ENCODE measurements at places on chromosomes 2 and 18.
A peak's percentile ranks its signal among the peaks of the same experiment; 100 is the strongest.

- DNase-seq: no peak
These were observed 188.6 kb upstream of the SH3BP4 start for GRCh38 chr2:234763002-234763873.

- DNase-seq: peak; percentile 59
These were observed 135.0 kb upstream of the ZNF804A start for GRCh38 chr2:184463102-184463865.

DNA sequence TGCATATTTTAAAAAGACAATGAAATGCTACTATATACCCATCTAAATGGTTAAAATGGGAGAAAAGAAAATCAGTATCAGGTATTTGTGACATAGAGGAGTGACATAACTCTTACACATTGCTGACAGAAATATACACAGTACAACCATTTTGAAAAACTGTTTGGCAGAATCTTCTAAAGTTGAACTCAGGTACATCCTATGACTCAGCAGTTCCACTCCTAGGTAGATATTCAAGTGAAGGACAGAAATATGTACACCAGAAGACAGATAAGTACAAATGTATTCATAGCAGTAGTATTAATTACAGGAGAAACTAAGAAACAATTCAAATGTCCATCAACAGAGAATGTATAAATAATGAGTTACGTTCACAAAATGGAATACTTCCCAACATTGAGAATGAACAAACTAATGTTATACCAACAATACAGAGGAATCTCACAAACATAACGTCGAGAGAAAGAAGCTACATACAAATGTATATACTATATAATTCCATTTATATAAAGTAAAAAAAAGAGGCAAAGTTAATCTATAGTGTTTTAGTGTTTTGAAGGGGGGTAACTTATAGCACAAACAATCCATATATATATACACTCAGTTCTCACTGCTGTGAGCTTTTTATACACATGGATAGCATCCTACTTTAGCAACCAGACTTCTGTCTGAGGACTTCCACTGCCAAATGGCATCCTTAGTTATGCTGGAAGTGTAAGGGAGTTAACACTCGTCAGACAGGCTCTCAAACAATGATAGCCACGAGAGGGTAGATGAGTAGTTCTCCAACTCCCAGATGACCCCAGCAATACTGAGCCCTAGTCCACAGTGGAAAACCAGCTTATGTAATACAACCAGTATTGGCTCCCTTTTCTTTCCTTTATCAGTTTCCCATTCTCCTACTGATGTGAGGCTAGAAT is 172.5 kb downstream of the NBAS start:
- no peak for DNase-seq

DNA sequence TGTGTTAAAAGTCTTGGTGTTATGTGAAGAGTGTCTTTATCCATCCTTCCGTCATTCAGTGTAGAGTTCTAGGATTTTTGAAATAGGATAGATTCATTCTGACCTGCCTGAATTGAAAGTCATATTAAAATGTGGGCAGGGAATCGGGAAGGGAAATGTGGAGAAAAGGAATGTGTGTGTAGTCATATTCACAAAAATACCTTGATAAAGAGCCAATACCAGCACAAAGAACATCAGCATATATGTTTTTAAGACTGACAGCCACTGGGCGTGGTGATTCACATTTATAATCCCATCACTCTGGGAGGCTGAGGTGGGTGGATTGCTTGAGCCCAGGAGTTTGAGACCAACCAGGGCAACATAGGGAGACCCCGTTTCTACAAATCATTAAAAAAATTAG is 188.1 kb downstream of the CAMKMT start:
- DNase-seq: no peak

DNA sequence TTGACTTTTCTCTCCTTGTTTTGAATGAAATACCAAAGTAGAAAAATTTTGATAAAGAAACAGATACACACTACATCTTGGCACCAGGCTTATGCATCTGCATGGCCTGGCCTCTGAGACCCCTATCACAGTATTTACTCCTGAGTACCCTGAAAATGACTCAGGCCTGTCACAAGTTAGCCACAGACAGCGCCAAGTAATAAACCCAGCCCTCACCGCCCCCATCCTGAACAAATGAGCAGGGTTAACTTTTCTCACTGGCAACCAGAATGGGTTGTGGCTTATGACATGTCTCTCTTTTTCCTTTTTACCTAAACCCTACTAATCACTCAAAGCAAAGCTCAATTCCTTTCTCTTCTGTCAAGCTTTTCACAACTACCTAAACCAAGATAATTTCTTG is 35.3 kb downstream of the SPRED2 start:
- no peak for DNase-seq

DNA sequence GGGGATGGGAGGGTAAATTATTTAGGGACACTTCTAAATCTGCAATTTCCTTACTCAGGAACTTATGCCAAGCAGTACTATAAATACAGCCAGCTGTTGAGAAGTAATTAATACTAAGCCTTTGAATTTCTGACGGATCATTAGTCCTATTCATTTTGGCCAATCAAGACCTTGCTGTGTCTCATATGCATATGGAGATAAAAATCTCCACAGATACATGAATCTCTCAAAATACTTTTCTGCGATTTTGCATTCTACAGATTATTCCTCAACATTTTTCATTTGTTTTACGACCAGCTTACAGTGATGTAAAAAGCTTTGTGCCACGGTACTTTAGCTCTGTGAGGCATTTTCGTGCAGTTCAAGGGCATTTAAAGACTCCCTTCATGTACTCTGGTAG is 16.7 kb downstream of the LANCL1 start:
- no peak for DNase-seq

GRCh38 chr2:169221745-169222369 is 140.5 kb downstream of the LRP2 start:
- no peak for DNase-seq

DNA sequence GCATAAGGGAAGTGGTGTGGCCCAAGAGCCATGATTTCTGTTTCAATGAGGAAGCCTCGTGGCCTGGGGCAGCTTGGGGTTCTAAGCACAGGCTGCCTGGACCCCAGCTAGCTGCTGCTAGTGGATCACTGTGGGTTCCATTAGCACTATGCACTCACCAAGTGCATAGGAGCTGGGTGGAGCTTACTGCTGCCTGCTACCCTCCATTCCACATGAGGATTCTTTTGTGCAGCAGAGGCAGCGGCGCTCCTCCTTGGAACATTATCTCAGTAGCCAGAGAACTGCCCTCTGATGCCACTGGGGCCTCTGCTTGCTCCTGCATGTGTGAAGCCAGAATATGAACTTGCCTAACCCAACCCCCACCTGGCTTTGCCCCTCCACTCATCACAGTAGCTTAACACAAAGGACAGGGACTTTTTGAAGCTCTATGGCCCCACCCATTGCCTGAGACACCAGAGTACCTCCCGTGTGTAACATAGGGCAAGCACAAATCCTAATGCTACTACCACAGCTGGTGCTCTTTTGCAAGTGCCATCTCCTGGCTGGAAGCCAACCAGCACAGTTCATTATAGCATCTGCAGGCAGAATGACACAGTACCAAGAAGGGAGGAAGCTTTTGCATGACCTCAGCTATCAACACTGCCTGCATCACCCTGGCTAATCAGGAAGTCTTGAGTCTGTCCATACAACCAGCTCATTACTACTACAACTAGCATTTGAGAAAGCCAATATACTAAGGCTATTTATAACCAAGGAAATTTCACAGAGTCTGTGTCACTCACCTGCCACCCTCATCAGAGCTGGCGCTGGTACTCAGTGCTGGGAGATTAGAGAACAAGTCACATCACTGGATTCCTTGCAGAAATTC is 297.0 kb upstream of the GULP1 start:
- no peak for DNase-seq

- DNase-seq: no peak
These were observed 174.4 kb downstream of the TMEM18 start for GRCh38 chr2:502831-503230.

- DNase-seq: no peak
These were observed 102.9 kb upstream of the RAB6C start for GRCh38 chr2:129876541-129876940.

DNA sequence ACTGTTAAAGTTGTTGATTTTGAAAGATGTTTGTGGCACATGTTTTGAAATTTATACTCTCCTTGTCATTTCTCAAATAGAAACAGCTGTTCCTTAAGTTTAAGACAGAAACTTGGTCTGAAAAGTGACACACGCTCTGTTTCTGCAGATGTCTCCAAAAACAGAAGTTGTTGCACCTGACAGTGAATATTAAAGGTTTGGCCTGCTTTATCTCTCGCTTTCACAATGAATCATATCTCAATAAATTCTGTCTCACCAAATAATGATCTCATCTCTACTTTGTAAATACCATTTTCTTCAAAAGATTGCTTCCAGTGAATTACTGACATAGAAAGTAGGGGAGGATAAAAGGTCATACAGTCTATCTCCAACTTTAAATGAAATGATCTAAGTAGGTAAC is 294.9 kb upstream of the SYT4 start:
- no peak for DNase-seq

GRCh38 chr2:215615803-215616174 is 179.9 kb upstream of the FN1 start:
- no peak for DNase-seq

DNA sequence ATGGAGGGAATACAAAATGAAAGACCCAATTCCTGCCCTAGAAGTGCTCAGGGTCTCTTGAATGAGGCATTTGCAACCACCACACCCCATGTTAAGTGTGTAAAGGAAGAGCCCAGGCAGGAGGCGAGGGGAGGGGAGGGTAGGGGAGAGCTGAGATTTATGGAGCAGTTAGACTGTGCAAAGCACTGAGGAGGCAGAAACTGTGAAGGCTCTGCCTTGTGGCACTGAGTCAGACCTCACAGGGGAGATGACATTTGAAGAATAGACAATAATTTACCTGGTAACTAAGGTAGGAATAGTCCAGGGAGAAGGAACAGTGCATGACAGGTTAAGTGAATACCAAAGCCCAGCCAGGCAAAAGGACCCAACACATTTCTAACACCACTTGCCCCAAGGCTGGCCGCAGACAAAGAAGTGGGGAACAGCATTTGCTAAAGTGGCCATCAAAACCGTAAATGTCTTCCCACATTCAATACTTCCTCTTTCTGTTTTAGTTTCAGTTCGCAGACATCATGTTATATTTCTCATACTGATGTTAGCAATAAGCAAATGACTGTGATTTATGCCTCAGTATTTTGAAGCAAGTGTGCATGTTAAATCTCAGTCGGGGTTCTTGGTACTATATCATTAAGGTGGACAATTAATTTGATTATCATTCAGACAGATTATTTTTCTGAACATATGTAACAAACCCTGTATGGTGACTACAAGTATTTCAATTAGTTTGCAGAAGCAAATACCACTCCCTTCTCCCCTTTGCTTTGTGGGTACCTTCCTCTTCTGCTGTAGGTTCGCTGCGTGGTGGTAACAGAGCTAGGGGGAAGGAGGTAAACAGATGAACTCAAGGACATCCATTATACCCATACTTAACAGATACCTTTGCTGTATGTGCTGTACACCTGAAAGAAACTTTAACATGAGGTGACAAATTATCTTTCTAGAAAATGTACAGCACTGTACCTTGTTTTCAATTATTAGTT is 27.5 kb downstream of the CDH20 start:
- peak; percentile 2 for DNase-seq

DNA sequence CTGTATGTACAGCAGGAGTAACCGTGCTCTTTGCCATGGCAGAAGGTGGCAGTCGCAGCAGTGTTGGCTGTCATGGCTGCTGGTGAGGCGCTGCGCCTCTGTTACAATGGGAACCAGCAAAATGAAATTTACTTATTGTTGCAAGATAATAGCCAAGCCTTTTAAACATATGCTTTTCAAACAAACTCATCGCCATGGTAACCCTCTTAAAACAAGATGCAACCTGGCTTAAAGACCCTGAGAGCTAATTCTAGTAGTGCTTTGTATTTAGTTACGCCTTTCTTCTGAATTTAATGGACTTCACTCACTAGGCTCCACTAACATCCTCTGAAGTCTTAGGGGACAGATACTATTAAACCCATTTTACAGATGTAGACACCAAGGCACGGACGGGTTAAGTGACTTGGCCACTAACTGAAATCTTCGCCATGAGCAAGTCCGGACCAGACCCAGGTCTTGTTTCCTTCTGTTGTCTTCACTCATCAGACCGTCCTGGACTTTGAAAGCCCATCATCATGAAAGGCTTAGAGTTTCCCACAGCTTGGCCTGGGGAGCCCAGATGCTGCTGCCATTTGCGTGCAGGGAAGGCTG is 111.6 kb upstream of the ODC1 start:
- no peak for DNase-seq

DNA sequence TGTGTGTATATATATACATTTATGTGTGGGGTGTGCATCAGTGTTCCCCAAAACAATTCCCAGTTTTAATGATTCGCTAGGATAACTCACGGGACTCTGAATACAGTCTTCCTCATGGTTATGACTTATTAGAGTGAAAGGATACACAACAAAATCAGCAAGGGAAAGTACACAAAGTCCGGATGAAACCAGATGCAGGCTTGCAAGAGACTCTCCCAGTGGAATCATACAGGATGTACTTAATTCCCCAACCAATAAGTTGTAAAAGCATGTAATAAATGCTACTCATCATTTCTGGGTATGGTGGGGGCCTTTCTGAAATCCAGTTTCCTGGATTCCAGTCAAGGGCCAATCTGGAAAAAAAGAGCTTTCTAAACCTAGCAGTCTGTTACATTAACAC is 654.1 kb upstream of the SYT4 start:
- no peak for DNase-seq

GRCh38 chr2:172804423-172804822 is 68.8 kb downstream of the RAPGEF4 start:
- DNase-seq: no peak
